Epithelial cell of proximal tubule (primary cell): ENCODE measurements at places on chromosomes 2 and 18. TPM values are rescaled to one million over a fixed set of nuclear protein-coding genes. Genes with fewer than 3 reads are reported as not detected.

The ALKAL2 gene
- total RNA-seq: 0.12 and 0.36 TPM in 2 replicates

- DNase-seq: peak; percentile 64
Observed at GRCh38 chr18:63882333-63883141, 5.0 kb upstream of the SERPINB2 start.

- DNase-seq: no peak
Observed at GRCh38 chr18:78659748-78660147, 319.9 kb upstream of the SALL3 start.

DNA sequence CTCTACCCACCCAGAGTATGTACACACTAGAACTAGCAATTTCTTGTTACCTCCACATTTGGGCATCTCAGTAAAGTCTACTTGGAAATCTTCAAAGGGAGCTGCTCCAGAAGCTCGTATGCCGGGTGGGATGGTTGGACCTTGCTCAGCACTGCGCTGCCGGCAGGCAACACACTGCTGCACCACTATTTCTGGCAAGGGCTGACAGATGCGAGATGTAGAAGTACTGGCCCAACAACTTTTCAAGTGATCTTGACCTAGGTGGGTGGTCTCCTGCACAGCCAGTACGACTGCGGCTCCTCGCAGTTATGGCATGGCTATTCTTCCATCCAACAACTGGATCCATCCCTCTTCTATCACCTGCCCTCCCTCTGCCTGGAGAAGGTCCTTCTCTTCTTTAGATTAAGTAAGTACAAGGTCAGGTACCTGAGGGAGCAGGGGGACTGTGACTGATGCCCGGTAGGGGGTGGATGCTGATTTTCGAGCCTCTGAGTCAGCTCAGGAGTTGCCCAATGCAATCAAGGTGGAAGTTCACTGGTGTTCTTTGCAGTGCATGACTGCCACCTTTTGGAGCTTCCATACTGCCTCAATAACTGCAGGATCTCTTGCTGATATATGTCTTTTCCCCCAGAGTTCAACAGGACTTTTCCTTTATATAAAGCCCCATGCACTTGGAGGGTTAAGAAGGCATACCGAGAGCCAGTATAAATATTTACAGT lies 100.4 kb upstream of the SLC1A4 start:
- peak; percentile 39 for DNase-seq

GRCh38 chr2:45229411-45229810 lies 220.2 kb upstream of the SIX2 start:
- no peak for DNase-seq

DNA sequence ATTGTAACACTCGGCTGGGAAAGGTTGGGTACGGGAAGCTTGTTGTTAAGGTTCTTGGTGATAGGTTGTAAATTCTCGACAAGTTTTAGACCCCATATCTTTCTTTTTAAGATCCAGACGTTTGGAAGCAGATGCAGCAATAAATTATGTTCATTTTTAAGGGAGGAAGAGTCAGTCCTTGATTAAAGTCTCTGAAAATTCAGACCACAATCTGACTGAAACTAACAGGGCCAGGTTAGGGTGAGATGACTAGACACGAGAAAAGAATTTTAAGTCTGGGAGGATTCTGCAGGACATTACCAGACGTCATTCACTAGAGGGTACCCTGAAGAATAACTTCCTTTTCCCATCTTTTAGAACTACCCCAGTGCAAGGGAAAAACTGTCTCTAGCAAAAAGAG lies 16.1 kb downstream of the WIPF1 start:
- DNase-seq: no peak

- no peak for DNase-seq
Observed at GRCh38 chr2:169086893-169087467, 17.6 kb downstream of the DHRS9 start.

GRCh38 chr2:119106301-119106897 lies 52.2 kb downstream of the C1QL2 start:
- no peak for DNase-seq

DNA sequence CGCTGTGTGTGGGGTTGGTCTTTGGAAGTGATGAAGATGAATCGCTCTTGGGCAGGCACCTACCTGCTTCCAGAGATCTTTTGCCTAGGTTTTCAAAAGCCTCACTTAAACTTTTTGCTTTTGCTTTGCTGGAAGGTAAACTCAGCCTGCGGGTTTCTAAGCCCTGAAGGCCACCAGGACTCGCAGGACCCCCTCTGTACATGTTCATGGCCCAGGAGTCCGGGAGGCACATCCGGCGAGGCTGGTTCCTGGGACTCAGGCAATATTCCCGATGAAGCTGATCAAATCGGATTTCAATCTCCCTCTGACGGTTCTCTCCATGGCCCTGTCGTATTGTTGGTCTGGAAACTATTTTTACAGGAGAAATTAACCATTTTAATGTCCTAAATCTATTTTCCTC lies 13.2 kb downstream of the HJURP start:
- no peak for DNase-seq

The SERPINB13 gene
- total RNA-seq: not detected in 2 replicates

DNA sequence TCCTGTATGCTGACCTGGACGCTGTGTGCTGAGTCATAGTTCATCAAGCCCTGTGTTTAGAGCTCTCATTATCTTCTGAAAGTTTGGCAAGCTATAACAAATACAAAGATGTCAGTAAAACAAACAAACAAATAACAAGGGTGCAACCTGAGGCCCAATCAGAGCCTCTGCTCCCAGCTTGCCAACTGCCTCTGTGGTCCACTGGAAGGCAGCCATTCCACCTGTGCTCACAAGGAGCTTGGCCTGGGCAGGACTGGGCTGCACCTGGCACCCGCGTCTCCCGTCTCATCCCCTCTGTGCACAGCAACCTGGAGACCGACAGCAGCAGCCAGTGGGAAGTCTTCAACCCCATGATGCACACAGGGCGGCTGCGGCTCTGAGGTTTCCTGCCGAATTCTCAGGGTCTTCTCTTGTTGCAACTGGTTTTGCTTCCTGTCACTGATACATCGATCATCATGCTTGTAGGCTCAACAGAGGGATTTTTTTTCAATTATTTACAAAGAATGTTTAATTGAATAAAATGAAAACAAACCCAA lies 97.8 kb downstream of the TMEM18 start:
- DNase-seq: no peak

DNA sequence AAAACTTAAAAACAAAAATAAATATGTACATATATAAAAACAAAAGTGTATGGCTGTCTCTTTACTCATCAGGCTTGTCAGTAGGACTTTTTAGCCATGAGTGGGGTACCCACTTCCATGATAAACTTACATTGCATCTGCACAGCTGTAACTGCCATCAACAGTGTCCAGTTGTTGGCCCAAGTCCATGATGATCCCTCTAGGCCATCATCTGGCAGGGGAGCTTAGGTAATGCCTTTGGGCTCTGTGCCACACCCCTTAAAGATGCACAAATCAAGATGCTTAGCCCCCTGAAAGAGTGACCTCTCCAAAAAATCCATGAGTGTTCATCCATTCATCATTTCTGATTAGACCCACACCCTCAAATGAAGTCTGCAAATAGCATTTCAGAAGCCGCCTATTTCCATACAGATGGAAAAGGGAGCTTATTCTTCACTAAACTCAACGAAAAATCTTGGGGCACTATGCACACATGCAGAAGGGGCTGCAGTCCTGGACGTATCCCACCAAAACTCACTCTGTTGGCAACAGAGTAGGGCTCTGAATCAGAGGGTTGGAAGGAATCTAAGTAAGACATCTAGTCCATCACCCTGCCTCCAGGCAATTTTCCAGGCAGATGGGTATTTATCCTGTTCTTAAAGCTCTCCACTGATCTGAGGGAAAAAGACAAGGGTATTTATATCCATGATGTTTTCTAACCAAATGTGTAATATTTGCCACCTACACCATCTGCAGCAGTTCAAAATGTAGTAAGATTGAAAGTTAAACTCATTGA lies 691.0 kb downstream of the ZEB2 start:
- DNase-seq: no peak

- DNase-seq: no peak
Observed at GRCh38 chr2:44997963-44998362, 11.3 kb downstream of the SIX2 start.

The SERPINB10 gene
- 0.98 TPM in 1 of 2 replicates, not detected in the other for total RNA-seq
